Kidney epithelial cell (primary cell): ENCODE measurements at places on chromosomes 5 and 9. TPM values are rescaled to one million over a fixed set of nuclear protein-coding genes. Genes with fewer than 3 reads are reported as not detected.

Gene RELL2
- 7.8 and 12.6 TPM in 2 replicates for total RNA-seq

Gene XRCC4
- 7.6 and 7.8 TPM in 2 replicates for total RNA-seq

Gene POLE3
- total RNA-seq: 58.0 and 64.1 TPM in 2 replicates

Gene FOXD4L3
- not detected in 2 replicates for total RNA-seq

Gene DDX31
- 15.1 and 23.6 TPM in 2 replicates for total RNA-seq

Gene ADAMTSL1
- total RNA-seq: 0.08 and 0.62 TPM in 2 replicates

Gene DMRT3
- 0.25 and 0.34 TPM in 2 replicates for total RNA-seq

Gene SLCO6A1
- total RNA-seq: not detected in 2 replicates

Gene ADRA1B
- total RNA-seq: 2.2 and 2.9 TPM in 2 replicates

Gene LYRM7
- total RNA-seq: 3.8 and 24.1 TPM in 2 replicates

Gene UBTD2
- 30.1 and 32.0 TPM in 2 replicates for total RNA-seq

Gene NXNL2
- total RNA-seq: 0.55 and 4.3 TPM in 2 replicates

Gene NUDT12
- 11.2 and 13.1 TPM in 2 replicates for total RNA-seq

Gene PCDHB3
- total RNA-seq: 1.9 and 2.7 TPM in 2 replicates

Gene FBXW11
- 52.8 and 75.1 TPM in 2 replicates for total RNA-seq

Gene IL13
- not detected in 2 replicates for total RNA-seq

Gene CFAP90
- 0.34 TPM in 1 of 2 replicates, not detected in the other for total RNA-seq

Gene SPINK1
- 0.48 TPM in 1 of 2 replicates, not detected in the other for total RNA-seq

Gene MYO10
- 70.0 and 80.3 TPM in 2 replicates for total RNA-seq

Gene CCDC183
- total RNA-seq: 0.84 and 0.89 TPM in 2 replicates

Gene DOCK8
- total RNA-seq: 2.6 and 3.8 TPM in 2 replicates

Gene UBAP2
- total RNA-seq: 25.5 and 26.4 TPM in 2 replicates

Gene CERCAM
- total RNA-seq: 105 and 114 TPM in 2 replicates

Gene CDO1
- total RNA-seq: 9.7 and 11.7 TPM in 2 replicates

Gene TAS2R1
- total RNA-seq: not detected in 2 replicates

Gene NR5A1
- total RNA-seq: not detected in 2 replicates

Gene LRRTM2
- total RNA-seq: 0.25 TPM in 1 of 2 replicates, not detected in the other

Gene LYSMD3
- total RNA-seq: 14.9 and 16.2 TPM in 2 replicates

Gene TRIM36
- 5.0 and 7.9 TPM in 2 replicates for total RNA-seq

Gene ABHD17B
- total RNA-seq: 19.4 and 19.6 TPM in 2 replicates

Gene TOR4A
- total RNA-seq: 33.5 and 50.3 TPM in 2 replicates

Gene MYOZ3
- 1.5 and 4.6 TPM in 2 replicates for total RNA-seq
